ENCODE measurements at places on chromosomes 5 and 9. TPM values are rescaled to one million over a fixed set of nuclear protein-coding genes. Genes with fewer than 3 reads are reported as not detected.

TYRP1 gene
- total RNA-seq: 3.4 TPM

SLC1A3 gene
- total RNA-seq: 0.37 TPM

DNA sequence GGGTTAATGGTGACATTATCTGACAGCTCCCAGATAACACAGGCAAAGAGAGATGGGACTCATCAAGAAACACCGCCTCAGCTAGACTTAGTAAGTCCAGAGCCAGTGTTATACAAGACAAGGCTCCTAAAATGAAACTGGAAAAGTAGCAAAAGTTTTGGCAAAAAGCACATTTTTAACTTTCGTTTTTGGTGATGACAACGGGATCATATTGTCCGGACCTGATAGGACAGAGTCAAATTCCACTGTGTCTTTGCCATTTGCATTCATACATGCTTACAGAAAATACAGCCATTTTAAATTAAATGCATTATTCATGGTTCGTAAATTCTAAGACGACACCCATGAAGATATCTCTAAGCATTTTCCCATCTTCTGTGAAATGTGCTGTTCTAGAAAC is 152.1 kb downstream of the CRB2 start:
- no peak for DNase-seq

DNA sequence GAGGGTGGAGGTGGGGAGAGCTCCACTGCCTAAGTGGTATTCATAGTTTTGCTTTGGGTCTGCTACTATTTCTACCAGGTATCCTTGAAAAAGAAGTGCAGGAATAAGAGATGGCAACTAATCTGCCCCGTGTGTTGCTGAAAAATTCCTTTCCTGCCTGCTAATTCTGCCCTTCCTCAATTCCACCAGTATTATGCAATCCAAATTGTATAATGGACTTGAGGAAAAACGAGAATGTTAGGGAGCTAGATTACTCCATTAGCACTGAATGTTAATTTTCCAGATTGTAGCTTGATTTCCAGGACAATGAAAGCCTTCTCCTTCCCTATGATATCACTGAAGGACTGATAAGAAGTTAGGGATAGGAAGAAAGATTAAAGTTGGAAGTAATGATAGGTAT is 16.9 kb downstream of the ADAM19 start:
- no peak for DNase-seq

Measured in MG63 (cell line).